Stomach (tissue), 19 donors: ENCODE measurements at places on chromosomes 1 and 21. TPM values are rescaled to one million over a fixed set of nuclear protein-coding genes. Genes with fewer than 3 reads are reported as not detected.

DNA sequence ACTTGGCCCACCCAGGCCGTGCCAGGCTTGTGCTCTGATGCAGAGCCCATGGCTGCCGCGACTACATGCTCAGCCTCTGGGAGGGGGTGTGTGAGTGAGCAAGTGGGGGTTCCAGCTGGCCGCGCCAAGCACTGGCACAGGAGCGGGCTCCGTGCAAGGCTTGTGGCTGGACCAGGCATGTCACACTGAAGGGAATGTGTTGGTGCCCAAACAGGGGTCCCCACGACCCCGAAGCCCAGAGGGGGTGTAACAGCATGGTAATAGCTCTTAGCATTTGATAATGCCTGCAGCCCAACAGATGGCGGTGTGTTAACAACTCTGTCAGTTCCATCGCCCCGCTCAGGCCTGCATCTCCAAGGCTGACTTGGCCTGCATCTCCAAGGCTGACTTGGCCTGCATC is 38.3 kb upstream of the CD46 start:
- H3K4me1 ChIP-seq: no peaks in the 10 kb centered on the region
- DNase-seq: no peak
- no peaks in the 10 kb centered on the region for H3K27me3 ChIP-seq
- no peaks in the 10 kb centered on the region for H3K36me3 ChIP-seq
- H3K4me3 ChIP-seq: no peak overlapping the region
- H3K27ac ChIP-seq: no peak overlapping the region

DNA sequence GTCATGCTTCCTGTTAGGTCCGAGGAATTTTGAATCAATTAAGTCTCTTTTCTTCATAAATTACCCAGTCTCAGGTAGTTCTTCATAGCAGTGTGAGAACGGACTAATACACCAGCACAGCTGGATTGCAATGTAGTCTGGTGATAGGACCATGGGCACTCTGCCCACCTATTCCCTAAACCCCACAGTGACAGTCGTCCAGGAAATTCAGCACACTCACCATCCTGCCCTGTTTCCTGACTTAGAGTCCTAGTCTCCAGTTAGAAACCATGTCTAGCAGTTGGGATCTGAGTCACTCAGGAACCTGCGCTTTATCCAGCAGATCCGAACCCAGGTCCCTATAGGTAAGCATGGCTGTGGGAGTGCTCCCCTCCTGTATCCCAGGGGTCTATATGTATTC is 149.3 kb upstream of the TNR start:
- H3K27me3 ChIP-seq: no peaks in the 10 kb centered on the region
- no peak overlapping the region for H3K4me3 ChIP-seq
- H3K27ac ChIP-seq: no peak overlapping the region

- peaks cover 41% of the 10 kb centered on the region for H3K27me3 ChIP-seq
- peaks cover 8% of the 10 kb centered on the region for H3K4me1 ChIP-seq
- DNase-seq: no peak
- no peak overlapping the region for H3K27ac ChIP-seq
Measured at GRCh38 chr1:229437443-229437842, 3.5 kb upstream of the ACTA1 start.

CAPN8 gene
- total RNA-seq: 428 TPM

DNA sequence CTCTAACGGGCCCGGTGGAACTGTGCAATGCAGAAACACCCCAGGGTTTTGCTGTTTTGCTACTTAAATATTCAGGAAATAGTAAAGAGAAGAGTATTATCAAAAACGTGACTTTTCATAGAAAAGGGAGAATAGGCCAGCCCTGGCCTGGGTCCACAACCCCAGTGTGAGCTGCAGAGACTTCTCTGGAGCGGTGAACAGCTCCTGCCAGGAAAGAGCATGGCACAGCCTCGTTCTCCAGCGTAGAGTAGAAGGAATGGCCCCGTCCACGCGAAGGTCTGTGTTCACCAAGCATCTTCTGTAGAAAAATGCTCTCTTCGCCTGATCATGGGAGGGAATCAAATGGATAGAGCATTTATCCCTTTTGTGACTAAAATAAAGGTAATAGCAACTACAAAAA is 51.4 kb downstream of the PDE9A start:
- no peaks in the 10 kb centered on the region for H3K4me1 ChIP-seq
- no peak overlapping the region for H3K27ac ChIP-seq
- H3K36me3 ChIP-seq: no peaks in the 10 kb centered on the region
- no peak overlapping the region for H3K4me3 ChIP-seq
- no peaks in the 10 kb centered on the region for H3K27me3 ChIP-seq
- DNase-seq: no peak

ST6GALNAC5 gene
- 19.6 TPM for total RNA-seq

- H3K27me3 ChIP-seq: no peaks in the 10 kb centered on the region
- H3K27ac ChIP-seq: no peak overlapping the region
- no peak overlapping the region for H3K4me3 ChIP-seq
- H3K36me3 ChIP-seq: no peaks in the 10 kb centered on the region
Measured at GRCh38 chr1:92752719-92753118, 32.2 kb downstream of the EVI5 start.

DNA sequence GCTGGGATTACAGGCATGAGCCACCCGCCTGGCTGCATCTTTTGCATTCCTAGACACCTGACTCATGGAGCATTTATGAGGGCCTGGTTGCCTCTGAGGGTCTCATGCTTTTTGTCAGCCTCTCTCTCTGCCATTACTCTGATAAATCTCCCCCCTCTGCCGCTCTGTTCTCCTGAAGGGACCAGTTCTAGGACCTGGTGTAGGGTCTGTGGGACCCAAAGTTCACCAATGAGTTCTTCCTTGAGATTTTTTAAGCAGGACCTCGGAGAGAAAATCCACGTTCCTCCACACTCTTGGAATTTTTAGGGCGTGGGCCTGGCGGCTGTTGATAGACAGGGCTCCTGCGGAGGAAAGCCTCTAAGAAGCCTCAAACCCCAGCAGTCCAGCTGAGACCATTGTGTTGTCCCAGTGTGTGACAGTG is 91.9 kb upstream of the ERRFI1 start:
- H3K27me3 ChIP-seq: no peaks in the 10 kb centered on the region
- H3K4me3 ChIP-seq: no peak overlapping the region
- H3K4me1 ChIP-seq: peaks cover 88% of the 10 kb centered on the region
- no peaks in the 10 kb centered on the region for H3K36me3 ChIP-seq
- H3K27ac ChIP-seq: peak overlapping the region; percentile 93

DNA sequence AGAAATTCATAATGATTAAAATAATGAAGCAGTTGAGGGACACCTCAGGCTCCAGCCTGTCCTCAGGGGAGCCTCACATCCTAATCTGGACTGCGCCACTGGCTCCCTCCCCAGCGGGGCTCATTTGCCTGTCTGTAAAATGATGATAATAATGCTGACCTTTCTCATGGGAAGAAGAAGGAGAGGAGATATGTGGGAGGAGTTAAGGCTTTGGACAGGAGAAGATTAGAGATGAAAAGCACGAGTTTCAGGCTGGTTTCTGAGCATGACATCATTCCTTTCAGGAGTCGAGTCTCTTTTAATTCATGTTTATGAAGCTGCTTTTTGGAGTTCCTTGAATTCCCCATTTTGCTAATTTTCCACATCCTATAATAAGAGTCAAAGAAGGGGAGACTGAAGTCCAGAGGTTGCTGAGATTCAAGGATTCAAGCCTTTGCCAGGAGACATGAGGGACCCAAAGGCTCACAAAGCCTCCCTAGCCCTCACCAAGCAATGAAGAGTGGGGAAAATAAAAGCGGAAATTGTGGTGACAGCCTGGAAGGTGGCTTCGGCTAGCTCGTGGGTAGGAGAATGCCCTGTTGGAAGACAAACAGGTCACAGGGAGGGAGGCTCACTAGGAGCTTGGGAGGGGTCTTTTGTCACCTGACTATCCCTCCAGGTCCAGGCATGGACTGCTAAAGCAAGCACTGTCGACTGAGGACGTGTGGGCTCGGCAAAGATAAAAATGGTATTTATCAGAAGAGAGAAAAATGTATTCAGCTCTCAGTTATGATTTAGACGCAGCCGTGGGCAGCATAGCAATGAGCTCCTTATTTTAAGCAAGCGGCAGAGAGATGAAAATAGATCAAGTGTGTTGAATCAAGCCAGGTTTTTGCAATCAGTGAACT is 27.5 kb upstream of the STMN1 start:
- no peak overlapping the region for H3K27ac ChIP-seq
- H3K4me3 ChIP-seq: no peak overlapping the region
- H3K4me1 ChIP-seq: no peaks in the 10 kb centered on the region
- H3K27me3 ChIP-seq: no peaks in the 10 kb centered on the region
- DNase-seq: no peak

DNA sequence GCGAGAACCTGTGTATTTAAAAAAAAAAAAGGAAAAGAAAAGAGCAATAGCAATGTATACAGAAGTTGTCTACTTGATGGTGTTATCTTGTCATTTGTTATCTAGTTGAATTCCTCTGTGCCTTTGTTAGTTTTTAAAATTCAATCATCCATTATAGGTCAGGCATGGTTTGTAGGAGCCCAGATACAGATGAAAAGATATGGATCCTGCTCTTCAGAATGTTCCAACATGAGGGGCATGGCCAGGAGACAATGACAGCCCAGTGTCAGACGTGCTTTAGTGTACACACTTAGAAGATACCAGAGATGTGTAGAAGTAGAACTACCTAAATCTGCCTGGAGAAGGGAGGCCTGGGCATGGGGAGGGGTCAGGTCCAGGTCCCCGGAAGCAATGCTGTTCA is 16.6 kb downstream of the MTARC2 start:
- peaks cover 52% of the 10 kb centered on the region for H3K36me3 ChIP-seq
- H3K4me3 ChIP-seq: no peak overlapping the region
- H3K27ac ChIP-seq: no peak overlapping the region
- H3K27me3 ChIP-seq: no peaks in the 10 kb centered on the region
- peaks cover 24% of the 10 kb centered on the region for H3K4me1 ChIP-seq
- DNase-seq: no peak

DNA sequence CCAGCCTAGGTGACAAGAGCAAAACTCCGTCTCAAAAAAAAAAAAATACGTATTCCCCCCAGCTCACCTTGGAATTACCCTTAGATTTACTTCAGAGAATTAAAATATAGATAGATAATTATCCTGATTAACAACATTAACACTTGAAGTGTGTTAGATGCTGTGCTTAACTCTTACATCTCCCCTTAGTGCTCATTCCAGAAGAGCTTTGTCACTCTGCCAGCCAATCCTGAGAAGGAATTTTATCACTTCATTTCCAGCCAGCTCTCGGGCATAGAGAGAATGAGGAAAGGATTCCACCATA is 1.6 kb upstream of the SHC1 start:
- H3K4me1 ChIP-seq: peaks cover 53% of the 10 kb centered on the region
- H3K27me3 ChIP-seq: no peaks in the 10 kb centered on the region
- H3K4me3 ChIP-seq: peak overlapping the region; percentile 70
- peak overlapping the region; percentile 97 for H3K27ac ChIP-seq
- H3K36me3 ChIP-seq: peaks cover 9% of the 10 kb centered on the region

DNA sequence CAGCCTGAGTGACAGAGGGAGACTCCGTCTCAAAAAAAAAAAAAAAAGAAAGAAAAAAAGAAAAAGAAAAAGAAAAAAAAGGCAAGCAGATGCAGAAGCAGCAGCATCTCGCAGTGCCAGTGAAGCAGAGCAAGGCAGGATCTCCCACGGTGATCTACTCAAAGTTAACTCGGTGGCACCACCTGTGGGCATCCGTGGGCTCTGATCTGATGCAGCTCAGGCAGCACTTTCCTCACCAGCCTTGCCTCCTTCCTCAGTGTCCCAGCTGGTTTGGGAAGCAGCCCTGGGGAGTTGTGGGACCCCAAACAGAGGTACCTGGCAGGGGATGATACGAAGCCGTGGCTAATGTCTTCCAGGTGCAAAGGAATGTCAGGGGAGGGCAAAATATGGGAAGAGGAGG is 104.3 kb upstream of the KRTAP19-8 start:
- no peak for DNase-seq
- no peak overlapping the region for H3K4me3 ChIP-seq
- no peaks in the 10 kb centered on the region for H3K4me1 ChIP-seq
- H3K36me3 ChIP-seq: no peaks in the 10 kb centered on the region
- no peak overlapping the region for H3K27ac ChIP-seq

CHIA gene
- total RNA-seq: 23.2 TPM

- H3K27ac ChIP-seq: peak overlapping the region; percentile 8
- peaks cover 15% of the 10 kb centered on the region for H3K36me3 ChIP-seq
- H3K4me3 ChIP-seq: no peak overlapping the region
- no peaks in the 10 kb centered on the region for H3K27me3 ChIP-seq
- H3K4me1 ChIP-seq: peaks cover 21% of the 10 kb centered on the region
Measured at GRCh38 chr1:63662841-63663240, 69.6 kb downstream of the PGM1 start.

DNA sequence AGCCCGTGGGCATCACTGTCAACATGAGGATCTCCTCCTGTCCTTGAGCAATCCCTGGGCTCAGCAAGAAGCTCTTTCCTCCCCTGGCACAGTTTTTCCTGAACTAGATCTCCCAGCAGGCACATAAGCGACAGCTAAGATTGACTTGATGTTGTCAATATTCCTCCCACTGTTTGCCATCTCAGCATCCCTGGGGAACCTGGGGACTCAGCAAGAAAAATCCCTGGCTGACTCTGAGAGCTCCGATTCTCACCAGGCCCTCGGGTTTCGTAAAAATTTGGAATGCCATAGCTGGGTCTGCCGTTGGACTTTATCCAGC is 687.2 kb downstream of the MATN1 start:
- H3K27ac ChIP-seq: no peak overlapping the region
- no peak for DNase-seq
- H3K4me1 ChIP-seq: no peaks in the 10 kb centered on the region
- H3K27me3 ChIP-seq: peaks cover 8% of the 10 kb centered on the region
- no peak overlapping the region for H3K4me3 ChIP-seq
- H3K36me3 ChIP-seq: no peaks in the 10 kb centered on the region

DNA sequence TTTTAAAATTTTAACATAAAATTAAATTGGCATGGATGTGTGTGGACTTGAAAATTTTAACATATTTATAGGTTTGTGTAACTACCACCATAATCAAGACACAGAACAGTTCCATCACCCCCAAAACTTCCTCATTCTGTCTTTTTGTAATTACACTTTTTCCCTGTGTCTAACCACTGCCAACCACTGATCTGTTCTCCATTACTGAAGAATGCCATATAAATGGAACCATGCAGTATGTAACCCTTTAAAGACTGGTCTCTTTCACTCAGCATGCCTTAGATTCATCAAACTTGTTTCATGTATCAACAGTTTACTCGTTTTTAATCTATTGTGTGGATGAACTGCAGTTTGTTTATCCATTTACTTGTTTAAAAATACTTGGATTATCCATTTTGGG is 13.0 kb upstream of the AHCYL1 start:
- no peak overlapping the region for H3K27ac ChIP-seq
- no peaks in the 10 kb centered on the region for H3K36me3 ChIP-seq
- no peaks in the 10 kb centered on the region for H3K27me3 ChIP-seq
- H3K4me1 ChIP-seq: no peaks in the 10 kb centered on the region

GRCh38 chr1:226470921-226471866 is 63.3 kb upstream of the PARP1 start:
- DNase-seq: no peak
- H3K4me3 ChIP-seq: no peak overlapping the region
- H3K4me1 ChIP-seq: no peaks in the 10 kb centered on the region

CA6 gene
- total RNA-seq: not detected

- peak; percentile 83 for DNase-seq
- peaks cover 9% of the 10 kb centered on the region for H3K36me3 ChIP-seq
- peak overlapping the region; percentile 90 for H3K27ac ChIP-seq
- H3K27me3 ChIP-seq: no peaks in the 10 kb centered on the region
- peak overlapping the region; percentile 78 for H3K4me3 ChIP-seq
Measured at GRCh38 chr1:39409055-39409816, 82.2 kb upstream of the BMP8A start.
